ENCODE measurements at places on chromosomes 2 and 18.

- no peak for DNase-seq
Measured at GRCh38 chr2:169928463-169928864, 101.2 kb downstream of the UBR3 start.

GRCh38 chr2:1798115-1798784, 53.9 kb upstream of the PXDN start:
- no peak for DNase-seq

DNA sequence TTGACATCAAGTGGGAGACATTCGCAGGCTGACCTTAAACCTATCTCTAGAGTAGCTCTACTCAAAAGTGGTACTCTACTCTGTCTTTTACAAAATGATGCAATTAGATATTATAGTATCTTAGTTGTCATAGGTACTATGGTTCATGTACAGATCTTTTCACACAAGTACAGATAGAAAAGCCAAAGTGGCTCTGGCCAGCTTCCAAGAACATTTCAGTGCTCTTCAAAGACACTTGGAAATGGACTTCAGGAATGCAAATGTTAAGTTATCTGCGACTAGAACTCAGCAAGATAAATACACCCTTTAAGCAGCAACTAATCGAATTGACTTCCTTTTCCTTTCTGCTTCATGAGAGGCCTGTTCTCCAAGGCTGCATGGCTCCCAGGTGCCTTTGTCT, 718.7 kb upstream of the FAM98A start:
- no peak for DNase-seq

GRCh38 chr2:62586981-62587380, 81.0 kb upstream of the TMEM17 start:
- DNase-seq: no peak

DNA sequence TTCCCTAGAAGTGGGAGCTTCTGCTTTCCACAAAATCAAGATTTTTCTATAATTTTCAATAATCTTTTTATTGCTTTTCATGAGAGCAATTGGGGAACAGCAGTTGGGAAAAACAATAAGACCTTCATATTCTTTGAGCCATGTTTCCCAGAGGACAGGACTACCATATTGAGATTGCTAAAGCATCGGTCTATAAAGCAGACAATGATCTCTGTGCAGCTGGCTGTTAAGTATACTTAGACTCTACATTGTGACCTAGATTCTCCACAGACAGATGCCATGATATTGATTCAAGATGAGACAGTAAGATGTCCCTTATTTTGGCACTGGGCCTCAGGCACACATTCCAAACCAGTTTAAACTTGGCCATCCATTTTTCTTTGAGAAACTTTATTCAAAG, 1178.7 kb downstream of the SUCLG1 start:
- DNase-seq: no peak

DNA sequence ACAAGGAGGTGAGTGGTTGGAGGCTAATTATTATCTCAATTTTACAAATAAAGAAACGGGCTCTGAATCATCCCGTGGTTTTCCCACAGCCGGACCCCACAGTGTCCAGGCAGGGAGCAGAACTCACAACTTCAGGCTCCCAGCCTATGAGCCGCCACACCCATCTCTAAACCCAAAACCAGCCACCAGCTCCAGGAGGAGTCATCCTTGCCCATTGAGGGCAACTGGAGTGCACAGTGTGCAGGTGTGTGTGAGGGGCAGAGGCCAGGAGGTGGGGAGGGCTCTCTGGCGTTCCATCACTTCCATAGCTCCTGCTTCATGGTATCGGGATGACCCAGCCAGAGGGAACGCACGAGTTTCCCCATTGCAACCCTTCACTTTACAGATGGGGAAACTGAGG, 144.5 kb downstream of the CYP26B1 start:
- DNase-seq: no peak

DNA sequence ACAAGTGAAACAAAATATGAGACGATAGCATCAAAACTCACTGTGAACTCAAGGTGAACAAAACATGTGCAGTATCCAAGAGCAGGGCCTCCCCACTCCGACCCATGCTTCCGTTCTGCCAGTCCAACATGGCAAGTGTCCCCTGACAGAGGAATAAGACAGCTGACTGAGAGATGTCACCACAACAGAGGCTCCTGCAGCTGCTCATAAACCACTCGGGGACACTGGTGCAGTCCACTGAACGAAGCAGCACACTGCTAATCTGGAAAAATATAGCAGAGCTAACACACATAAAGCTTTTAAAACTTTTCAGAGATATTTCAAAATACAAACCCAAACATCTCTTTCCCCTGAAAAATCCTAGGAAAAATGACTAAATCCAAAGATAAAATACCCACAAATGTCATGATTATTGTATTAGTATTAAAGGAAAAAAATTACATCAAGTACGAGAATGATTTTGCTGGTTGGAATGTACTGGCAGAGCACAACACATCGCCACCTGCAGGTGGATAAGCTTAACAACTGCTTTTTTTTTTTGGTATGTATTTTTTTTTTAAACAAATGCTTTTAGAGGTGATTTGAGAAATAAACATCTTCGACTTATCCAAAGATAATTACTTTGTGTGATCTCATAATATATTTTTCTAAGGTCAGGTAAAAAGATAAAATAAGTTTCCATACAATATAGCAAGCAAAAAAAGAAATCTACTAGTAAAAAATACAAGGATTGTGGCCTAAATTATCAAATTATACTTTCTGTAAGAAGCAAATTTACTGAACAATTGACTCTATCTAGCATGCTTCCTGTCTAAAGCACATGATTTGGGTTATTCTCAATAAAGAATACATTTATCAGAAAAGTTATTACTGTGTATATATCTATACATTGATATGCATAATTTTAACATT, 18.6 kb downstream of the THADA start:
- DNase-seq: no peak

- no peak for DNase-seq
Measured at GRCh38 chr2:240355001-240355891, 80.2 kb upstream of the GPC1 start.

- DNase-seq: no peak
Measured at GRCh38 chr18:60698901-60699300, 326.3 kb upstream of the MC4R start.

GRCh38 chr18:56841836-56842235, 190.7 kb downstream of the WDR7 start:
- DNase-seq: no peak

- DNase-seq: no peak
Measured at GRCh38 chr18:62637807-62638687, 77.3 kb upstream of the PHLPP1 start.

GRCh38 chr2:217307023-217307422, 447.2 kb upstream of the TNP1 start:
- DNase-seq: no peak

DNA sequence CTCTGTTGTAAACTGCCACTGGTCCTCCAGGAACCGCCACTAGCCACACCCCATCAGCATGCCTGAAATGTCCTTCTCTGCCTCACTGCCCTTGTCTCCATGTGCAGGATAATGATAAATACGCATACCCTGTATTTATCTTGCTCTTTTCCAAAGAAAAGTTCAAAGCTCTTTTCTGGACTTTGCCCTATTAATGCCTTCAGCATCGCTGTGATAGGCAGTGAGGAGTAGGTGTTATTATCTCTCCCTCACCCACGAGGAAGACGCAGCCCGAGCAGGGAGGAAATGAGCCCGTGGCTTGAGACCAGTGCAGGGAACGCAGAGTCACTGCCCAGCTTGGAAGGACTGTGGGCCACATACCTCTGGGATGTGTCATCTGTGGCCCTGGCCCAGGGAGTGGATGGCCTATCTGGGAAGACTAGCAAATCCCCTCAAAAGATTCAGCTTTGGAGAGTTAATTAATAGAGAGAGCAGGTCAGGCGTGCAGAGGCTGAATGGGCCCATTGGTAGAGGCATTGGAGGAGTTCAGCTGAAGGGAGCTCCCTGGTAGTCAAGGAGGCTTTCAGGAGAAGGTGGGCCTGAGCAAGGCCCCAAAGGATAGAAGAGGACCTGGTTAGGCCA, 39.5 kb upstream of the MCFD2 start:
- DNase-seq: no peak

DNA sequence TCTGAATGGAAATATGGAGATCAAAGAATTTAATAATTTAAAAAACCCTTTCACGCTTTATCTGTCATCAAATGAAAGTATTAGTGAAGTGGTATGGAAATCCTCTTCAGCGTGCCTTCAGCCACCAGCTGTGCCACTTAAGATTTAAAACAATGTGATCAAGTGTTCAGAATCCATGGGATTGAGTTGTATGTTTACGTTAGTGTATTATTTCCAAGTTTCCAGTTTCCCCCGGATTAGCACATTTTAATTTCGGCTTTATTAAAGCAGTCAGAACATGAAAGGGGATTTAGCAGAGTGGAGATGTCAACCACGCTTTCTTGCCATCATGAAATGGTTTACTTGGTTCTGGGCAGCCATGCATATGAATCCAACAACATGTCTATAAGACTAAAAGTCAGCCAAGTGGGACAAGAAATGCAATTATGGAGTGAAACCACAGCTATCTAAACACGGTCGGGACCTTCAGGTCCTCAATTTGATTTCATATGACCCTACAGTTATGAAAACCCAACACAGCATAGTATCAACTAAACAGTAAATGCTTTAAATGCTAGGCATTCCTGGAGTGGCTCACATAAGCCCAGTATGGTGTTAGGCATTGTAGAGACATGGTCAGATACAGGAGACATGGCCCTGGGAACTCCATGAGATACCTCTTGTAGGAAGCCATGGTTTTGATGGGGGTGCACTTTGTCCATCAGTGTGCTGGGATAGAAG, 224.9 kb upstream of the EPAS1 start:
- no peak for DNase-seq

DNA sequence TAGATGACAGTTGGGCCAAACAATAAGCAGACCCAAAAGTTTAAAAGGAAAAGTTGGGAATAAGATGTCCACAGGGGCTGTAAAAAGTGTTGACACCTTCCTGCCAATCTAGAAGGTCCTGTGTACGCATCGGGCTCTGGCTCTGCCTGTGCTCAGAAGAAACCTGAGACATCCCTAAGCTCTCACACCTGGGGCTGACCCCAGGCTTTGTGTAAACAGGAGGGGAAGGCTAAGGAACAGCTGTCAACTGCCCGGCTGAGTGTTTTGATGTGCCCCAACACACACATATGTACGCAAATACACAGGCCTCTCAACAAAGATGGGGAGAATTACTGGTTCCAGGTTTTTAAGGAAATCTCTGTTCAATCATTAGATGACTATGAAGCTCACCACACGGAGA, 59.5 kb downstream of the TMEM131 start:
- no peak for DNase-seq

DNA sequence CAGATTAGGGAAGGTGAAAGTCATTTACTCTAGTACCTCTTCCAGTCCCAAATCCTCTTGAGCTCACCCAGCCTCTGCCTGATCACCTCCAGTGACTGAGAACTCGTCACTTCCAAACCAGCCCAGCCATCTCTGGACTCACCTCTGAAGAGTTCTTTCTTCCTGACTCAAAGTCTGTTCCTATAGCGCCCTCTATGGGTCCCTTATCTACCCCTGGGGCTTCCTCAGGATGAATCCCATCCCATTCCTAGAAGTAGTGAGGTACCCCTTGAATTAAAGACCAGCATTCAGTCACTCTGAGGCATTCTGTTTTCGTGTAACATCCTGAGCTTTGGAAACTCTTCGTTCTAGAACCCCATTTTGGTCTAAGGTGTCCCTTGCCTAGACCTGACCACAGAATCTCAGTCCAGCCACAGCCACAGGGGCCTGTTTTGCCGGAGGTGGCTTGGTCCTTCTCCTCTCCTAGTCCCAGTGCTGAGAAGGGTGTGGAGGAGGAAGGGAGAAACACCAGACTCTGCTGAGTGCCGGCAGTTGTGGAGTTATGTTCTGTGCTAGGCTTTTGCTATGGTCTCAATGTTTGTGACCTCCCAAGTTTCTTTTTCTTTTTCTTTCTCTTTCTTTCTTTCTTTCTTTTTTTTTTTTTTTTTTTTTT, 32.7 kb downstream of the SIX3 start:
- DNase-seq: no peak

DNA sequence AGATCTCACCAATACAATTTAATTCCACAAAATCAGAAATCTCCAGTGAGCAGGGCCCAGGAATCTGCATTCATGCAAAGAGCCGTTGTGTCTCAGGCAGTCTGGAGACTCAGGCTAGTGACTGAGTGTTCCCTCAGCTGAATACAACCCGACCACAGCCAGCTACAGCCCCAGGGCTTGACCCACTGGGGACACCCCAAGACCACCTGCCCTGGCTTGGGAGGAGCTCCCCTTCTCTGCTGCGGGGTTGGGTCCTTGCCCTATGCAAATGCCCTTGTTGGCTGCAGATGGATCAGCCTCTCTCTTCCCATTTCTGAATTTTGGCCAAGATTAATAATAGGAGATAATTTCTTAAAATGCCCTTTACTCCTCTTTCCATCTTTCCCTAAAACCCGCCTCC, 157.7 kb downstream of the TWIST2 start:
- no peak for DNase-seq

DNA sequence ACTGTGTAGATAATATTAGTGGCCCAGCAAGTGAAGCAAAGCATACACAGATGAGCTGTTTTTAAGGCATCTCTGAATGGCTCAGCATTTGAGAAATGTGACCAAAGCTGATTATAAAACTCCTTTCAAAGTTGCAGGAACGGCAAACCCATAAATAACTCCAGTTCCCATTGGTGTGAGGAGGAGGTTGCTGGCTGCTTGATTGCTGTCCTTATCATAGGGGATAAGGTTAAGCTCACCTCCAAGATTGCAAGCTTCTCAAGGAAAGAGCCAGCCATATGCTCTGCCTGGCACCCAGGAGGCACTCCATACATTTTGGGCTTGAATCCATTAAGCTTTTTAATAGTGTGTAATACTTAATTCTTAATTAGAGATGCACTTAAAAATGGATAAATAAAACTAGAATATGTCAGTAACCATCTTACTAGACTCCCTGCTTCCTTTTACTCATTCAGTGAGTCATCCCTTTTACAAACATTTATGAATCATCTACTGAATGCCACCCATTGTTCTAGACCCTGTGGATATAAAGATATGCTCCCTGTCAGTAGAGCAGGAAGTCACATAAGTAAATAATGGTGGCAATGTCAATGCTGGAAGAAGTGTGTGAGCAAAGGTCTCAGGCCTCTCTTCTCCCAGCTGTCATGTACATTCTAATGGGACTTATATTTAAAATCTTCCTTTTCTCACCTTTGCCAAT, 99.3 kb downstream of the SPATS2L start:
- DNase-seq: no peak

DNA sequence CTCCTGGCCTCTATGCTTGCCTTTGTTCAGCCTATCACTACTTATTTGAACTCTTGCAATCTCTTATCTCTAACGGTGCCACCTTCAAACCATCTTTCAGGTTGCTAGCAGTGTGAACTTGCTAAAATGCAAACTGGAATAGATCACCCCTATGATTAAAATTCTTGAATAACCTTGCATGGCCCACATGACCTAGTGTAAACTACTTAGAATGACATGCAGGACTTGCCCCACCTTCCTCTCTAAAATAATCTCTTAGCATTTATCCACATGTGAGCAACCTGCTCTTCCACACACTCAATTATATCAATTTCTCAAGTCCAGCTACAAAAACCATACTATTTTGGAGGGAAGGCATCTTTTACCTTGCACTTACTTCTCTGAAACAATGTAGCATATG, 137.6 kb downstream of the ETAA1 start:
- no peak for DNase-seq
